ENCODE measurements at places on chromosomes 4 and X.

GRCh38 chrX:123990602-123991001 is 29.1 kb downstream of the STAG2 start:
- DNase-seq, result no peak

GRCh38 chr4:128286474-128287058 is 1.0 kb downstream of the PGRMC2 start:
- no peak for DNase-seq

DNA sequence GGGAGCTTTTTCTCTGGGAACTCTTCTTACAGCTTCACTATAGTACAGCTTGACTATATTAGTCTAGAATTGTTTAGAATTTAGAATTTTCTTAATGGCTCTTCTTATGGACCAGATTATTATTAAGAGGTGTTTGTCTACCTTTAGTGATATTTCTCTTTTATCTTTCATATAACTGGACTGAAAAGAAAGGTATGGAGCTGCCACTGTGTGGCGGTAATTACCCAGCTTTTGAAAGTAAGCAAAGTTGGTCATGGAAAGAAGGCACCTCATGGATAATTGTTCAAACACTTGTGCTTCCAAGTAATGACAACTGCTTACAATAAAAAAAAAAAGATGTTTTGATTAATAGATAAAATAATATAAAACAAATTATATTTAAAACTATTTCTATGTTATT is 1112.5 kb downstream of the TECRL start:
- DNase-seq, result no peak

GRCh38 chr4:171478181-171478580 is 335.0 kb upstream of the GALNTL6 start:
- no peak for DNase-seq

DNA sequence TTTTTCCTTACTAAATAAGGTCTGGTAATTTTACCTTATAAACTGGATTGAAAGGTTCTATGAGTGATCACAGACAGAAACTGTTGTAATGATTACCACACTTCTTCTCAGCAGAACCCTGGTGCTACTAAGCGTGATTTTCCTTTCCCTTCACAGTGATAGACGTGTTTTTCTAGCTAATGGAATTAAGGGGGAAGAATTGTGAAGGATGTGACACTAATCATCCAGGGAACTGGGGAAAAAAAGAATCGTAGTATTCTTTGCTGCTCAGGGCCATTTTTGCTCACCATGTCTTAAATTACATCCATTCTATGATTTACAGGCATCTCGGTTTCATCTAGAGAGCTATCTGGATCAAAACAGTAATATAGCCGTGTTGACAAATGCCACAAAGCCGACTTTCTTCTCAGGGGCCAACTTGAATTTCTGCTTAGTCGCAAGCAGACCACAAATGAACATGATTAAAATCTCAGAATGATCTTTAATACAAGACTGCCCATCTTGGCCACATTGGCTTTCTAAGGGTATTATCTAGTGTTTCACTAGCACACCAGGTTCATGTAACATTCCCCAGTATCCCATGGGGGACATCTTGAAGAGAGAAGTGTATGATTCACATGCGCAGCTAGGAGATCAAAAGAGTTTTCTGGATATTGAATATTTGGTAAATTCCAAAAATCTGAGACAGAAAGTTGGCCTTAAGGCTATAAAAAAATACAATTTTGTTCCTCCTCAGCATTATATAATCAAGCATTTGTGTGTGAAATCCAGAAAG is 154.0 kb downstream of the UGT8 start:
- no peak for DNase-seq

- no peak for DNase-seq
Observed at GRCh38 chr4:24209906-24210305, 320.1 kb upstream of the PPARGC1A start.
